ENCODE measurements at places on chromosomes 12 and 14.

DNA sequence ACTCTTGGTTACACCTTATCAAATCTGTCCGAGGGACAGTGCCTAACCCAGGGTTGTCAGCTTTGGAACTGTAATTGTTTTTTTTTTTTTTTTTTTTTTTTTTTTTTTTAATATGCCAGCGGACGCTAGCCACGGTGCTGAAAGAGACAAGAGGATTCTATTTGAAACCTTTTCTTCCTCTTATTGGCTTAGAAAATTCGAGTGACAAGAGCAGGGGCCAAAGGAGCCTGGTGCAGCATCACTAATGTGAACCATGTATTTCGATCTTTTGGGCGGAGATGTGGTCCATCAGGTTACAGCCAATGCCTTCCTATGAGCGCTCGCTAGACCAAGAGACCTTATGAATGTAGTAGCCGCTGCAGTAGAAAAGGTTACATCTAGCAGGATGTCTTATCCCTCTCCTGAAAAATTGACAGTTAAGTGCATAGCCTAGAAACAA is 922 bp downstream of the PTPRR start:
- peak; percentile 22 for DNase-seq

DNA sequence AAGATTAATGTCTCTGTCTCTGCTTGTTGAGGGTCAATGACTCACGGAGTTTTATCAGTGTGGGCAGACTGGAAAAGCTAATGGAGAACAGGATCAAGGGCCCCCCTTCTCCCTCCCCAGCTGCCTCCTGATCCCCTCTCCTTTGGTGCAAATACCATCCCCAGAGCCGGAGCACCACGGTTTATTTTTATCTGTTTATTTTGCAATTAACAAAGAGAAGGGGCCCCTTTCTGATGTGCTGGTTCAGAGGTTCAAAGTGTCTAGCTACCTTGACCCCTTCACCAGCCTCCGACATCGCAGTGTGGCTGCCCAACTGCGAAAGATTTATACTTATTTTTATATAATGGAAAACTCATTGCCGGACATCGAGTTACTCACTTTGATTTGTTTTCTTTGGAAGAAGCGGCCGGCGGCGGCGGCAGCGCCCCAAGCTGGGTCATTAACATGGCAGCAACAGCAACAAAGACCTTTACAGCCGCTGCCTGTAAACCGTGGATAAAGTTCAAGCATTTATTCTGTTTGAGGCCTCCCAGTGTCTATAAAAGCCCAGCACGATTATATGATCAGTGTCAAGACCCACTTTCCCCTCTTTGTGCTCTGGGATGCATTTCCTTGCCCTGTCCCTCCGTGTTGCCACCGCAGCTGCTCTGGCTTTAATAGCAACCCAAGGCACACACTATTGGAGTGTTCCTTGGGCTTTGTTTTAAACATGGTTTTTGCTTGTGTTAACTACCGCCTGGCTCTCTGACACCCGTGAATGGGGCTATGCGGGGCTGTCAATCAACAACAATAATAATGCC is 47.4 kb upstream of the PARP11 start:
- DNase-seq = peak; percentile 76

DNA sequence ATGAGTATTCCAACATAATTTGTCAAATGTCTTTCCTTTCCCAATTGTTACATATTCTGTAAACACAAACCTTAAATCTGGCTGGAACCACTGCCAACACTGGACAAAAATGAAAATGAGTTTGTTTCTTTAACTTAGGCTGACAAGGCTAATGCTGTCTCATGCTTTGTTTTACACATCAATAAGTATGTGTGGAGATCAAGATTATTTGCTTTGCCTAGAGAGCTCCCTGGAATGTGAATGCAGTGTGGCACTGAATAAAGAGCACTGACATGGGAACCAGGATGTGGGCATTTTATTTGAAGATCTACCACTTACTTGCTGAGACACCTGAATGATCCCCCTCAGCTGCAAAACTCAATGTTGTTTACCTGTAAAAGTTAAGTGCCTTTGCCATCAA is 61.7 kb downstream of the RALGAPA1 start:
- DNase-seq = peak; percentile 51

DNA sequence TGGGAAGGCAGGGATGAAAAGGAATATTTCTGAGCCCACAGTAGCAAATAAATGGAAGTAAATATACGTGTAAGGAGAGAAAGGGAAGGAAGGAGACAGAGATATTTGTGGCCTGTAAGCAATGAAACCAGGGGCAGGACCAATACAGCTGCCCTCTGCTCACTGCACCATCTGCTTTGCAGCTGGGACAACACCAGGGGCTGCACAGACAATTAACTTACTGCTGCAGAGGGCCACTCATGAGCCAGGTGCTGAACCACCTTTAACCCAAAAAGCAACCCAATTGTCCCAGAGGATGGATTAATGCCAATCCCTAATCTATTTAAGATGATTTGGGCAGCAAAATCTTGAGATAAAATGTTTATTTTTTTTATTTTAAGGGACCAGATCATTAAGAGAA is 30.6 kb upstream of the TMX1 start:
- DNase-seq = no peak

DNA sequence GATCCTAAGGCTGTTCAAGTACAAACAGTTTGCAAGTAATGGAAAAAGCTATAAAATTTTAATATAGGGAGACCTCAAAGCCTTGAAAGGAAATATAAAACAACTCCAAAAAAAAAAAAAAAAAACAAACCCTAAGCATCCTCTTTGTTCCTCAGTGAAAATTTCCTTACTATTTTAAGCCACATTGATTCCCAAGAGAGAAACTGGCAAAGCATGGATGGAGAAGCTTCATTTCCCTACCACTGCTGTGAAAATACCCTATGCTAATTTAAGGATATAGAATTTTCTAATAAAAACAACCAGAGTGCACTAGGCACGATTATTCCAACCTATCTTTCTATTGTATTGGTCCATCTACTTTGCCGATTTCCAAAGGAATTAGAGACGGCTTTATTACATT is 283.1 kb downstream of the CACNA1C start:
- DNase-seq = no peak

DNA sequence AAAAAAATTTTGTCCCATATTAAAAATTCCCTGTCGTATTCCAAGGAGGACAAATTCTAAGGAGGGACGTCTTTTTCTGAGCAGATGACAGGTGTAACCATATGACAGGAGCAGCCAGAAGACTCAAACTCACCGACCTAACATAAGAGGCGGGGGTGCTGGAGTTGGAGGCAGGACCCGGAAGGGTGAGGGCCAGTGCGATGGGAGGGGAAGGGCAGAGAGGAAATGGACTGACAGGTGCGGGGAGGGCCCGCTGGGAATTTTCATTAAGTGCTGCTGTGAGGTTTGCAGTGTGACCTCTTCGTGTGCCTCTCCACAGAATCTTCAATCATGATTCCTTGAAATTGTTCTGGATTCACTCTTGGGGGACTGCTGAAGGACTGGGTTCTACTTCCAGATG is 189.4 kb downstream of the NTF3 start:
- no peak for DNase-seq

DNA sequence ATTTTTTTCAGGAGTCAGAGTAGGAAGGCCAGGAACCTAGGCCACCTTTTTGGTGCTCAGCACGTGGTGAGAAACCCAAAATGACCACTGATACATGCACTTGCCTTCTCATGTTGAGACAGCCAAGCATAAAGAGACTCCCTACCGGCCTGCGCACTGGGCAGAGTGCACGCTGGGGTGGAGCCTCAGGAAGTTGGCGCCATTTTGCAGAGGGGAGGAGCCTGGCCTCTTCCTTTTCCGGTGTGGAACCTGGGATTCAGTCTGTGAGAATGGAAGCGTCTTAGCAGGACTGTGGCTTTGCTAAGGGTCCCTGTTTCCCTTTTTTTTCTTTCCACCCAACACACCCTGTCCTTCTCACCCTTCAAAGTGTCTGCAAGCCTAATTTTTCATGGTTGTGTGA is 62.9 kb upstream of the RTRAF start:
- no peak for DNase-seq

DNA sequence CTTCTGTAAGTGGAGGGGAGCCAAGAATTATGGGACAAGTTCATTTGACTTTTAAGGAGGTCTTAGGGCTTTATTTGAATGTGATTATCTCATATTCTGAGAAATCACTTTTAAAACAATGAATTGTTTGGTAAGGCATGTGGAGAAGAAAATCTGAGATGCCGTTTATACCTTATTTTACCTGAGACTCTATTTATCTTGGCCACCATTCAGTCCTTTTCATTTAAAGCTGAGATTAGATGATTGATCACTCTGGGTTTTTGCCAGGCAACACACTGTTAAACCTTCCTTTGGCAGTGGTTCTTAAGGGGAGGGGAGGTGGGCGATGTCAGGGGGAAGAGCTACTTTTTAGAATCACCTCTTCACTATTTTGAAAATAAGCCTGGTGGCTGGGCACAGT is 11.4 kb downstream of the CAND1 start:
- DNase-seq = no peak

- peak; percentile 79 for DNase-seq
Observed at GRCh38 chr12:117441751-117442150, 80.3 kb upstream of the NOS1 start.
